Right lobe of liver (tissue), 6 donors: ENCODE measurements at places on chromosomes 12 and 14. TPM values are rescaled to one million over a fixed set of nuclear protein-coding genes. Genes with fewer than 3 reads are reported as not detected.

MYH6 gene
- 0.13 TPM for total RNA-seq

GARIN6 gene
- total RNA-seq = not detected

ANKLE2 gene
- 17.6 TPM for total RNA-seq

ERP27 gene
- total RNA-seq = 0.31 TPM

DNAJC22 gene
- 49.1 TPM for total RNA-seq

VDR gene
- total RNA-seq = 0.44 TPM
